ENCODE measurements at places on chromosomes 7 and 10. TPM values are rescaled to one million over a fixed set of nuclear protein-coding genes. Genes with fewer than 3 reads are reported as not detected.

The IFIT1B gene
- 2.2 TPM for total RNA-seq

The ITIH5 gene
- total RNA-seq, result 97.6 TPM

The SPDYE16 gene
- total RNA-seq, result not detected

The EIF4EBP2 gene
- 52.1 TPM for total RNA-seq

The ANKRD61 gene
- total RNA-seq, result not detected
